Calu3 (cell line): ENCODE measurements at places on chromosomes 13 and 19.

DNA sequence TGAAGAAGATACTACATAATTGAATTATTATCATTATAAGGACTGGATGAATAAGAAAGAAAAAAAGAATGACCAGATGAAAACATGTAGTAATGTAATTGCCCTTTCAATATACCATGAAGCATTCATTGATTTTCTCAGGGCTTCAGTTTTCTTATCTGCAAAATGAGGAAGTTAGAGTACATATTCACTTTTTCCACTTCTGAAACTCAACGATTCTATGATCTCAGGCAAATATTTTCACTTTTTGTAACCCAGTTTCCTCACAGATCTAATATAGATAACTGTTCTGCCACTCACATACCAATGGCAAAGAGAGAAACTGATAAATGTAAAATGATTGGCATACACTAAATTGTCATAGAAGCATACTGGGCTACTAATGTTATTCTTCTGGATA lies 856.6 kb upstream of the KLHL1 start:
- DNase-seq: no peak

DNA sequence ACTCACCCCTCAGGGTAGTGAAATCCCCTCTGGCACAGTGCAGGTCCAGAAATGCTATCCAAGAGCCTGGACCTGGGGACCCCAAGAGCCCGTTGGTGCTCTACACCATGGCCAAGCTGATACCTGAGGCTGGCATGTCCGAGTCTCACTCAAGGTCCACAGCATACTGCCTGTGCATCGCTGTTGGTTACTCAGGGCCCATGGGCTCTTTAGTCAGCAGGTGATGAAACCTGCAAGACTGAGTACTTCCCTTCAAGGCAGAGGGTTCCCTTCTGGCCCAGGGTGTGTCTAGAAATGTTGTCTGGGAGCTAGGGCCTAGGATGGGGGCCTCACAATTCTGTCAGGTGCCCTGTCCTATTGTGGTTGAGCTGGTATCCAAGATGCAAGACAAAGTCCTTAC lies 19.6 kb upstream of the KBTBD7 start:
- DNase-seq: no peak

- DNase-seq: no peak
These were observed 7.4 kb upstream of the SPRY2 start for GRCh38 chr13:80348314-80348713.

- no peak for DNase-seq
These were observed 103.0 kb downstream of the KL start for GRCh38 chr13:33119022-33119781.

DNA sequence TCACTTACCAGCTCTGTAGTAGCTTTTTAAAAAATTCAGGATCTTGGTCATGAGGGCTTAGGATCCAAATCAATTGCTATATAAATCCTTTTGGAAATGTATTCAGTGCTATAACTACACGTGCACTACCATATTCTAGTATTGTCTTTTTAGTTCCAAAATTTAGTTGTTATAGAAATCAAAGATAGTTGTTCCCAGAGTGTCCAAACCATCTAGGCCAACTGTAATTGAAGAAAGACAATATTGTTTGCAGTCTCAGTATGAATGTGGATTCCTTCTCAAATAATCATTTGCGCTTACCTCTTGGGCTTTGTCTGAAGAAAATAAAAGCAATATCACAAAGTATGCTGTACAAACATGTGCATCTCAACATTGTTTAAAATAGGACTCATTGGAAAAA lies 184.1 kb upstream of the EDNRB start:
- no peak for DNase-seq

DNA sequence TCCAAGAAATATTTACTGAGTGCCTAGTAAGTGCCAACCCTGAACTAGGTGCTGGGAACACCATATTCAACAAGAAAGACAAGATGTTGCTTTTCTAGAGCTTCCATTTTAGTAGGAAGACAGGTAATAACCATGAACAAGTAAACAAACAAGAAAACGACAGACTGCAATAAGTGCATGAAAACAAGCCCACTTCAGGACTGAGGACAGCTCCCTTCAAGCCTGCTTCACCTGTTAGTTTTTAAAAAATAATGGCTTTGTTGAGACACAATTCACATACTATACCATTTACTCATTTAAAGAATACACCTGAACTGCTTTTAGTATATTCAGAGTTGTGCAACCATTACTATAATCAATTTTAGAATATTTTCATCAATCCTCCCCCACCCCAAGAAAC lies 30.4 kb downstream of the CYP4F22 start:
- peak; percentile 6 for DNase-seq

DNA sequence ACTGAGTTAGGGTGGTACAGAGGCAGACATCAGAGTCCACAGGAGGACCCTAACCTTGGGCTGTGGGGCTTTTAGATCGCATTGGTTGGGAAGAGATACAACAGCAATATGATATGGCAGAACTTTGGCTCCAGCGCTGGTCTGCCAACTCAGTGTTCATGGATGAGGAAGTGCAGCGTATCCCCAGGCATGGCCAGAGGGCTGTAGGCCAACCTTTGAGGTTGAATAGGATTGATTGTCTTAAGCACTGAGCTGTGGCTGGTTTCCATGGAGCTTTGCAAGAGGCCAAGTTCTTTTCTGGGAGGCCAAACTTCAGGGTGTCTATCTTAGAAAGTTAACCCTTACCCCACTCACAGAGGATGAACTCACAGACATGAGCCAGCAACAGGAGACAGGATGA lies 144.1 kb upstream of the TMTC4 start:
- DNase-seq: peak; percentile 4

DNA sequence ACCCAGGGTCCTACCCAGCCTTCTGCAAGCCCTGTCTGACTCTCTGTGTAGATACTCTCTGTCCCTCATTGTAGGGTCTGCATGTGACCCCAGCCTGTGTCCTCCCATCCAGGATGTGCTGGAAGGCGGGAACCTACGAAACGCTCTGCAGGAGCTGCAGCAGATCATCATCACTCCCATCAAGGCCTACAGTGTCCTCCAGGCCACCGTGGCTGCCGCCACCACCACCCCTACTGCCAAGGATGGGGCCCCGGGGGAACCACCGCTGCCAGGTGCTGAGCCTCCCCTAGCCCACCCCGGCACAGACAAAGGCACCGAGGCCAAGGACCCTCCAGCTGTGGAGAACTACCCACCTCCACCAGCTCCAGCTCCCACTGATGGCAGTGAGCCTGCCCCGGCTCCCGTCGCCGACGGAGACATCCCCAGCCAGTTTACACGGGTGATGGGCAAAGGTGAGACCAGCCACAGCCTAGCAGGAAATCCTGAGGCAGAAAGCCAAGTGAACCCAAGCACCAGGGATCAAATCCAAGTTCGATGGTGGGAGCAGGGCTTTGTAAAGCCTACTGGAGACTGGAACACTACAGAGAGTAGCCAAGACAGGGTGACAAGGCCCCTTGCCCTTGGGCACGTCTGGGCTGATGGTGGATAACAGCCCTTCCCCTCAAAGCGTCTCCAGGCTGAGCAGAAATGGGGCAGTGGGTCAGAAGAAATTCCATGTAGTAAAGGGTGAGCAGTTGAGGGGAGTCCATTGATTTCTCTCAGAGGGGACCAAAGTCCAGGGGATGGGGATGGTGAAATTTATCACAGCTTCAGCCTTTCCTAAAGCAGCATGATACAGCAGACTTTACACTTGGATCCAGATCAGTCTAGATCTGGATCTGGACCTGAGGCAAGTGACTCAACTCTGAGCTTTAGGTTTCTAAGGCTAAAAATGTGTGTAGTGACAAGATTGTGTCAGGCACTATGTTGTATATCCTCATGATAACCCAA lies 13.2 kb downstream of the PAF1 start:
- DNase-seq: no peak

GRCh38 chr13:108621462-108621861 lies 7.9 kb upstream of the MYO16 start:
- no peak for DNase-seq

DNA sequence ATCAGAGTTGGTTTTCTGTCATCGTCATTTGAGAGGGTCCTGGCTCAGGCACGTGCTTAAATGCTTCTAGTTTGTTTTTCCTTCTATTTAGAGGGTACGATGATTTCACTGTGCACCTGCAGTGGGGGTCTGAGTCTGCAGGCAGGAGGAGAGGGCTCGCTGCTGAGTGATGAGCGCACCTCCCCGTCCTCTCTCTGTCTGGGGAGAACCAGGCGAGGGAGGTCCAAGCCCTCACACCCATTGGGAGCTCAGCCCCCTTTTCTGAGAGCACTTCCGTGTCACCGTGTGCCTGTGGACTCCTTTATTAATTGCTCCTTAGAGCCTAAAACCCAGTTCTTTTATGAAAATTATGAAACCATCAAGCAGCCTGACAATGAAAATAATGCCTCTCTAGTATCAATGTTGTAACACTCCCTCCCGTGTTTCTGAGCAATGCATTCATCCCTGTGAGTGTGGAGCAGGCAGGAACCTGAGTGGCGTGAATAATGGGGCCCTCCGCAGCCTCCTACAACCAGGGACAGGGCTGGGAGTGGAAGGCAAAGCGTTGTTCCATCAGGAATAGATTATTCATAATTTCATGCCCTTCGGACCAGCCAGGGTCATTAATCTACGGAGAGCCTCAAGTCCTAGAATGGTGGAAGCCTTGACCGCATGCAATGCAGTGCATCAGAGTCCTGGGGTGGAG lies 191.6 kb downstream of the UQCRFS1 start:
- no peak for DNase-seq

- no peak for DNase-seq
These were observed 173.5 kb upstream of the LSM14A start for GRCh38 chr19:33998739-33999345.

DNA sequence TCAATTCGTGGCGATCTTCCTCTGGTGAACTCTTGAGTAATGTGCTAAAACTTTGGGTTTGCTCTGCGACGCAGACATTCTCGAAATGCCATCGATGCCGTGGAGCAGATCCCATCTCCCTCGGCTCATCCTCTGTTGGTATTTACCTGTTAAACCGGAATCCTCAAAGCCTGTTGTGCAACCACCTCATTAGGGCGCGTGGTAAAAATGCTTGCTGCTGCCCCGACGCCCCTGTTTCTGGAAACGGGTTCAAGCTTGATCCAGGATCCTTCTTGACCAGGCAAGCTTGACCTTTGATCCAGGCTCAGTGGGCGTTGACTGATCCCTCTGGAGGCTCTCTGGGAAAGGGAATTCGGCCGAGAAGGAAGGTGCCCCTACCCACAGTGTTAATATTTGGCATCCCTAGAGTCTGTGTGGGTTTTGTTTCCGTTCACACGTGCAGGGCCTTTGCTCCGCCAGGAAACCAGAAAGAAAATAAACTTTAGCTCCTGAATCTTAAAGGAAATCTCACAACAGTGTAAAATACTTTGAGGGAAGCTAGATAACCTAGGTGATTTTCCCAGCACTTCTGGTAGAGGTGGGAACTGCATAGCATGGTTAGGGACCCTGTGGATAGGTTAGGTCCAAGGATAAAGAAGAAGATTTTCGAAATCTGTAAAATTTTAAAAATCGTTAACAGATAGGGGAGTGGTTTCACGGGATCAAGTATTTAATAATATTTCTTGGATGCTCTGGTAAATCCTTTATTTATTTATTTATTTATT lies 1.1 kb downstream of the LSM14A start:
- peak; percentile 46 for DNase-seq

DNA sequence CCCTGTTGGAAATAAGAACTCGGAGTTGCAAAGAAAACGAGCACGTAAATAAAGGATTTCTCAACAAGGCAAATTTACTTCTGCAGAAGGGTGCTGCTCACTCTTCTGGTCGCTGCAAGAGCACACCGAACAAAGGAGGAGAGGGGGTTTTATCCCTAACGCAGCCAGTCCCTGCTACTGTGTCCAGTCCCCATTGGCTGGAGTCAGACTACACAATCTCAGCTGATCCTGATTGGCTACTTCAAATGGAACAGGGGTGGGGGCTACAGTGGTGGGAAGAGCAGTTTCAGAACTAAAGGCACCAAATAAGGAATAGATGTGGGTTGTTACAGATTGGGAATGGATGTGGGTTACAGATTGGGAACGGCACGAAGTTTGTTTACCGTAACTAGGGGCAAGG lies 63.9 kb upstream of the MCF2L start:
- no peak for DNase-seq

GRCh38 chr19:5828661-5829566 lies 10.6 kb downstream of the FUT6 start:
- DNase-seq: no peak

DNA sequence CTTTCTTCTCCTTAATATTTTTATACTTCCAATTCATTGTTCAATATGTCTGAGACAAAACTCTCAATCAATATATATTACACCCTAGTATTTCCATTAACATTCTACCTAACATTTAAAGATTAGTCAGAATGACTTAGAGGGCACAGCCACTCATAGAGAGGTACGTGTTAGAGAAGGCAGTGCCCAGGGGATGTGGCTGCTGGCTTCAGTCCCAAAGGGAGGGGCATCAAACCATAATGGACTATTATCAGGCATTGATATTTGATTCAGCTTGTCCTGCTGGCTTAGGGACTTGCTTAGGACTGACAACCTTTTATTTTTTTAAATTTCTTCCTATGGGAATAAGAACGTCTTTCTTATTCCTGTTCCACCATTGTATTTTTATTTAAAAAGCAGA lies 1392.0 kb upstream of the ATXN8OS start:
- DNase-seq: no peak

- no peak for DNase-seq
These were observed 2.0 kb downstream of the SPACA6 start for GRCh38 chr19:51695088-51695487.

- DNase-seq: no peak
These were observed 162.1 kb downstream of the GPC6 start for GRCh38 chr13:93388701-93389100.

DNA sequence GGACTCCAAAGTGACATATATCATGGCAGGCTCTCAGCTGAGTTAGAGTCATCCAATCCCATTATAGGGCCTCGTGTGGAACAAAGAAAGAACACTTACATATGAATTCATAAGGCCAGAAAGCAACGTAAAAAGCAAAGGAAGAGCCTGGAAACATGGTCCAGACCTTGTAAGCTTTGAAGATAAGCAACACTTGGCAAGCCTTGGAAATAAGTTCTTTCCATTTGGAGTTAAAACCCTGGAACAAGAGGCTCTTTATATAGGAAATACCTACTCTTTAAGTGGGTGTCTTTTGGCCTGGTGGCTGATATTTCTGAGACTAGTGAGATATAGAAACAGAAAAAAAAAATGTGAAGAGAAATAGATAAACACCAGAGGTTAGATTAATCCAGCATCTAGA lies 49.4 kb downstream of the ZAR1L start:
- no peak for DNase-seq

DNA sequence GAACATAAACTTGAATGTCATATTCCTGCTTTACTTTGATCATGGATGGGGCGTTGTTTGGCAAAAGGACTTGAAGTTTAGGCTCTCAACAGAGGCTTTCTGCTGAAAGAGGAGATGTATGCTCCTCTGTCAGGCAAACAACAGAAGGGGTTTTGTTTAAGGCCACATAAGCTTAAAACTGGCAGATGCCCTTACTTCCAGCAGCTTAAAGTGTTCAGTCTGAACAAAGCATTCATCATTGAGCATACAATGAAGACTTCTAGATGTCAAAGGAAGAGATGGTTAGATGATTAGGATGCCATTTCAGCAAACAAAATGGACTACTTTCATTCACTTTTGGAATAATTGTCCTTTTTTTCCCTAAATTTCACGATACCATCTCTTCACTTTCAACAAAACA lies 484.5 kb downstream of the SLITRK6 start:
- no peak for DNase-seq

GRCh38 chr13:60837806-60838205 lies 440.8 kb downstream of the TDRD3 start:
- no peak for DNase-seq
